ENCODE measurements at places on chromosomes 1 and 21.
A peak's percentile ranks its signal among the peaks of the same experiment; 100 is the strongest.

GRCh38 chr21:15437883-15438282, 291.9 kb upstream of the USP25 start:
- no peak for DNase-seq

DNA sequence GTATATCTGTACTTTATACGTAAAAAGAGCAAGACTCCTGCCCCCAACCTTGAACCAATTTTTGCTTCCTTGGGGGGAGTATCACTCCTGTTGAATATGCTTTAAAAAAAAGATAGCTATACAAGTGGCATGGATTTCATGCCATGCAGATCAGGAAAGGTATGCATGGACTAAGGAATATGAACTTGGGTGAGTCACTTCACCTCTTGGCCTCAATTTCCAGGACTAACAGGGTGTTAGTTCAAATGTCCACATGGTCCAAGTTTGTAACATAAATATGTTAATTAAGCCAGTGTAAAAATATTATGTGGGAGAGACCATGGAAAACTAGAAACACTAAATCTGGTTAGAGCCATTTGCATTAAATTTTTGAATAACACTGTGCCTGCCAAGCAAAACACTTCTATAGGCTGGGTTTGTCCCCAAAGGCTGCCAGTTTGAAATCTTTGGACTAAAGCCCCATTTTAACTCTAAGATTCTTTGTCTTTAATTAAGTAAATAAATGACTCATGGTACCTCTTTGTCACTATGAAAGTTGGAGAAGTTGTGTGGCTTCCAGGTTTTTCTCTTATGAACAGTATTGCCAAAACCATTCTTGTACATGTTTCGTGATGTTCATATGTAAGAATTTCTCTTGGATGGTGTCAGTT, 33.1 kb downstream of the FAM177B start:
- DNase-seq: no peak

- DNase-seq: no peak
Measured at GRCh38 chr21:43291347-43291950, 122.6 kb downstream of the CRYAA start.

GRCh38 chr1:165060285-165060793, 296.2 kb downstream of the LMX1A start:
- DNase-seq: no peak

GRCh38 chr1:27481994-27482620, 7.9 kb downstream of the WASF2 start:
- no peak for DNase-seq

DNA sequence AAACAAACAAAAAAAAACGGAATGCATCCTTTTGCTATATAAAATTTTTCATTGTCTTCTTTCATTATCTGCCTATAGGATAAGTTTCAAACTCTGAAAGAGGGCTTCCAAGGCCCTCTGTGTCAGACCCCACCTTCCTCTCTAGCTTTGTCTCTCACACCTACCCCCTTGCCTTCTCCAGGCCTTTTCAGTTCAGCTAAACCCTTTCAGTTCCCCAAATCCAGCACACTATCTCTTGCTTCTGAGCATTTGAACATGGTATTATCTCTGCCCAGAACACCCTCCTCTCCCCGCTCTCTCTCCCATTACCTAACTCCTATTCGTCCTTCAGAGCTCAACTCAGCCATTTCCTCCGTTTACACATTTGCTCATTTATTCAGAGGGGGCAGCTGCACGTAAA, 35.7 kb downstream of the C1orf216 start:
- DNase-seq: no peak

DNA sequence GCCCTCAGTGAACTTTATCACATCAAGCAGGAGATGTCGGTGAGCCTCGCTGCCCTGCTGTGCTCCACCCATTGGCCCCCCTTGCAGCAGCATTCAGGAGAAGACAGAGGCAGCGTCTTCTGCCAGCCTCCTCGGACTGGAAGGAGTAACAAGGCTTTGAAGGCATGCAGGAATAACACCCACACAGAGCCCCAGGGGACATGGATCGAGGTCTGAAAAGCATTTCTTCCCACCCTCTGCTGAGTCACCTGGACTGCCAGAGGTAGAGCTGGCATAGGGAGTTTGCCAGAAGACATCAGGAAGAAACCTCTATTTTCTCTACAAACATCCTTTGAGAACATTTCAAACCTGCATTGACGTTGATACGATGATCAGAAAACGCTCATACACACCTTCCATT, 42.9 kb downstream of the COL18A1 start:
- DNase-seq: peak; percentile 36

- no peak for DNase-seq
Measured at GRCh38 chr1:106836708-106837107, 219.8 kb upstream of the PRMT6 start.

DNA sequence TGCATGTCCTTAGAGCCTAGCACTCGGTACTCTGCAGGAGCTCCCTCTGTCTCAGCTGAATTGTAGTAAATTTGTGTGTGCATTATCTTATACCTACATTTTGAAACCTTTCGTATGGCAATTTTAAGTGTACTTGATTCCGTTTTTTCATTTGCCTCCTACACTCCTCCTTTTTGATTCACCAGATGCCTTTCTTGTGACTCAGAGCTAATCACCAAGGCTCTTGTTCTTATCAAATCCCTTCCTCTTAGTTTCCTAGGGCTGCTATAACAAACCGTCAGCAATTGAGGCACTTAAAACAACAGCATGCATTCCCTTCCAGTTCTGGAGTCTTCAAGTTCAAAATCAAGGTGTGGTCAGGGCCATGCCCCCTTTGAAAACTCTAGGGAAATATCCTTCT, 261.0 kb downstream of the ASTN1 start:
- peak; percentile 6 for DNase-seq

- DNase-seq: no peak
Measured at GRCh38 chr1:114495486-114495885, 15.5 kb downstream of the TRIM33 start.

DNA sequence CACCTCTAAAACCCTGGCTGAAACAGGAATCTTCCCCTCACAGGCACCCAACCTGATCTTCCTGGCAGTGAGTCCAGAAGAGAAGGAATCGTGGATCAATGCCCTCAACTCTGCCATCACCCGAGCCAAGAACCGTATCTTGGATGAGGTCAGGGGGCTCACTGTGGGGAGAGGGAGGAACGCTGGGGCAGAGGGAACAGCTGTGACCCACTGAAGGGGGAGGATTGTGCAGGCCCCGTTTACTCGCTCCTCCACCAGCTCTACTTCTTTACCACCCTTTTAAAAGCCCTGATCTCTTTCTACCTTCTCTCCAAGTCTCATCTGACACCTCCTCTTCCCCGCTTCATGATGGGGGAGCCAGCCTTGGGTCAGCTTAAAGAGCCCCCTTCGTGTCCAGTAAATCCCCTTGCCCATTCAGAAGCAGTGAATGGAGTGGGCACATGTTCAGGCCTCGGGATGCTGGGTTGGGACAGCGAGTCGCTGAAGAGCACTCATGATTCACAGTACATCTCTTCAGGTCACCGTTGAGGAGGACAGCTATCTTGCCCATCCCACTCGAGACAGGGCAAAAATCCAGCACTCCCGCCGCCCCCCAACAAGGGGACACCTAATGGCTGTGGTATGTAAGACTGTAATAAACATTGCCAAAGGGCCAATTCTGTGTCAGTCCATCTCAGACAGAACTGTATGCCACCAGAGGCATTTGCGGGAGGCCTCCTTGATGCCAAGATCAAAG, 7.3 kb downstream of the PLEKHO1 start:
- DNase-seq: no peak

- DNase-seq: no peak
Measured at GRCh38 chr21:31201548-31201947, 142.5 kb downstream of the TIAM1 start.

- no peak for DNase-seq
Measured at GRCh38 chr1:27391511-27392095, 819 bp upstream of the GPR3 start.

- DNase-seq: no peak
Measured at GRCh38 chr1:41315146-41315822, 46.0 kb upstream of the FOXO6 start.

- no peak for DNase-seq
Measured at GRCh38 chr1:174902531-174903099, 97.1 kb upstream of the CACYBP start.

GRCh38 chr1:9143250-9143649, 14.3 kb upstream of the GPR157 start:
- DNase-seq: no peak

GRCh38 chr1:21332554-21333311, 42.5 kb upstream of the ECE1 start:
- no peak for DNase-seq

DNA sequence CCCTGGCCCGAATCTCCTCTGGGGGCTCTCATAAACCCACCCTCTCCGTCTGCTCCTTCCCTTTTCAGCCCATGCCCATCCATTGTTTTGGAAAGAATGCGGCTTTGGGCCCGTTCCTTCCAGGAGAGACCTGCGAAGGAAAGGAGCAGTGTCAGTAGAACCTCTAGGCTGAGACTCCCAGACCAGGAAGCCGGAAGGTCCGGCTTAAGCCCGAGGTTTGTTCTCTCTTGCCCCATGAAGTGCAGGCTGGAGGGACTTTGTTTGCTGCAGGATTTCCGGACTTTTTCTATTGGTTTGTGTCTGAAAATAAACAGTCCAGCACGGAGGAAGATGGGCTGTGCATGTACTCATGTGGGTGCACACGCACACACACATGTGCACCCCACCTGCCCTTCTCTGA, 49.8 kb downstream of the ELK4 start:
- DNase-seq: no peak

DNA sequence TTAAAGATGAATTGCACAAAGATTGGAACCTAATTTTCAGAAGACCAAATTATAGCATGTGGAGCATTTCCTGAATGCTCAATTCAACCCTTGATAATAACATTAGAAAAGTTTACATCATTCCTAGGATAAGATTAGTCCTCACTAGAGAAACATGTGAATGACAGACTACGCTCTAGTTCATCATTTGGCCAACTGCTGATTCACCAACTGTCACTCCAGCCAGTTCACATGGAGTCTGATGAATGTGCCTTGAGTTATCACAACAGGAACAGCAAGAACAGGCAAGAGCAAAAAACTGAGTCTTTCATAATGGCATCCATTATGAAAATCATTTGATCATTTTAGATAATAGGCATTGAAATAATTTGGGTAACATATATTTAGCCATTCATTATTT, 415.9 kb downstream of the PTPRC start:
- DNase-seq: no peak
